ENCODE measurements at places on chromosomes 6 and 20.

GRCh38 chr6:132133736-132134445 lies 182.7 kb upstream of the CCN2 start:
- no peak for DNase-seq

GRCh38 chr20:41174373-41174772 lies 37.0 kb downstream of the PLCG1 start:
- no peak for DNase-seq

- DNase-seq, result no peak
Measured at GRCh38 chr6:31268836-31269235, 3.1 kb downstream of the HLA-C start.

DNA sequence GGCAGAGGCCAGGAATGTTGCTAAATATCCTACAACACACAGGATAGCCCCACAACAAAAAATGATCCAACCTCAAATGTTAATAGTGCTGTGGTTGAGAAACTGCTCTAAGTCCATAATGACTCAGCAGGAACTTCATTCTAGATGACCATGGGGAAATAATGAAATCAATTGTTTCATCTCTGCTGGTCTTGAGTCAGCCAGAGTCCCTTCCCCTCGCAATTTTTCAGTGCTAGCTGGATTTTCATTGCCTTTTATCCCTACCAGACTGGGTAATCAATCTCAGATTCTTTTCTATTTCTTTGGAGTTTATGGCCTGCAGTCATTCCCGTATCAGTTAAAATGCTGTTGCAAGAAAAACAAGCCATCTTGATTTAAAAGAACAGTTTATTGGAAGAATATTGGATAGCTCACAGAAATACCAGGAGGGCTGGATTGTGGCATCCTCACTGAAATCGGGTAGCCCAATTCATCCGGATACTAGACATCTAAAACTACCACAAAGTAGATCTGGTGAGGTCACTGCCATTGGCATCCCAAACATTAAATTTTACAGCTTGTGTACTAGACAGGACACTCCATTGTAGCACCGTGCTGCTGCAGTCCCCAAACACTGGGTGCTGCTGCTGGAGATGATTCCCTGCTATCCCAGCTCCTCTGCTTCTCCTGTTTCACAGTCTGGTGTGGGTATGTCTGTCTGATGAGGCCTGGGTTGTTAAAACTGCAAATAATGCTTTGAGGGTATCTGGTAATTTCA lies 30.3 kb upstream of the POPDC3 start:
- DNase-seq, result no peak

- DNase-seq, result no peak
Measured at GRCh38 chr6:105900125-105900937, 185.8 kb upstream of the PRDM1 start.

DNA sequence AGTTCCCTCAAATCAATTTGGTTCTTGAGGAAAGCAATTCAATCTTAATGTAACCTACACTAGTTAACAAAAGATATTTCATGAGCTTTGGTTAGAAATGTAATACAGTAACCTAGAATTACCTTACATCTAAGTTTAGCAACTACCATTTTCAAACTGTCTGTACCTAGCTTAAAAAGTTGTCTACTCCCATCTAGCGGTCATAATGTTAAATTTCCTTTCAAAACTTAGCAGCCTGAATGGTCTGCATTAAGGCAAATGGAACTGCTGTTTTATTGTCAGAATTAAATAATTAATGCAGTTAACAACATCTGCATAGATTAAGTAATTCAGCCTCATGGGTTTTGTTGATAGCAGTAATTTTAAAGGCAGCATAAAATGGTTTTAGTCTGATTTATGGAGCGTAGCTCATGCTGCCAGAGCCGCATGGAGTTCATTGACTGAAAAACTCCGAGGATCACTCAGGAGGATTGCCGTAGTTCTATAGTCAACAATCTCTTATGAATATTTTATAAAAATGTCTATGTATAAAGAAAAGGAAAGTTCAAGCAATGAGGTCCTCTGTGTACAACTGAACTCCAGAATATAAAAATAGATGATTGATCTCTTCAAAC lies 485.4 kb upstream of the MANEA start:
- DNase-seq, result no peak

DNA sequence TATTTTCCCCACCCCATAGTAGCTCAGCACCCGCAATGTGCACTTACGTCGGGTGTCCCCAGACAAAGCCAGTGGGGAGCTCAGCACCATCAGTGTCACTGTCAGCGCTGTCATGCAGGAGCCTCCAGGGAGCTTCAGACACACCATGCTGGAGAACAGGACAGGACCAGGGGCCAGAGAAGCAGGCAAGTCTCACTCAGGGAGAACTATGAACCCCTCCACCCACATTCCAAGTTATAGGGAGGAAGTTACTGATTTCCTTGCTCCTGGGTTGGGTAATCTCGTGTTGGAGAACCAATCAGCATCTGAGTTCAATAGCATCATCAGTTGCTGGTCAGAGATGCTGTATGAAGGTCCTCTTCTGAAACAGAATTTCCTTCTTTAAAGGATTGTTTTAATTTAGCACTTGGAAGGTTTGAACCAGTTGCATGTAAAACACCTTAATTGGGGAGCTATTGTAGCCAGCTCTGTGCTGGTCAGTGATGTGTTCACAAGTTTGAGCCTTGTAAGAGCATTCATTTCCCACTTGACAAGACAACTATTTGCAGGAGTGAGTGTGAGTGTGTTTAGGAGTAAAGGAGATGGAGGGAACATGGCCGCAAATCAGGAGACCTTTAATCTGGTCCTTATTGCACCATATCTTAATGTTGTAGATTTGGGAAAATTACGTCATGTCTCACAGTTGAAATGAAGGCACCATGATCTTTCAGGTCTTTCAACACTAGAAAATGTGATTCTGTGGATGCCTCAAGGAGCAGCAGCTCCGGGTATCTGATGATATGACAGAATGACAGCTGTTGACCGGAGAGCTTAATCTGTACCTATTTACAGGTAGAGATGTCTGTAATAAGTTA lies at the start of gene HLA-DRB1:
Gene HLA-DRB1 (minus strand): TSS at position 253 of the 854 bp plus-strand sequence. CDS start 106 bp downstream, at position 147.
- no peak for DNase-seq

DNA sequence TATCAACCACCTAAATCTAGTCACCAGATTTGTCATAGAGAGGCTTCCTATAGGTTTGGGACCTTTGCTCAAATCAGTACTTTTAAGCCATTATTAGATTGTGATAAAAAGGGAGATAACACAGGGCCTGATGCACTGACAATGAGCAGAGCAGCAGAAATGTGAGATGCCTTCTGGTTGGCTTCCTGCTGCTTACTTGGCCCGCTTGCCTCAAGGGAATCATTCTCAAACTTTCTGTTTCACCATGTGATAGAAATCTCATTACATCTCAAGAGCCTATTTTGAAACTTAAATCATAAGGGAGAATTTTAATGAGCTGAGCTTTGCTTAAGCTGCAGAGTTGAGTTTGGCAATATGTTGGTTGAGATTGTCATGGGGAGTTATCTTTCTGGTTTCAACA lies 606.0 kb downstream of the DHX35 start:
- DNase-seq, result no peak

DNA sequence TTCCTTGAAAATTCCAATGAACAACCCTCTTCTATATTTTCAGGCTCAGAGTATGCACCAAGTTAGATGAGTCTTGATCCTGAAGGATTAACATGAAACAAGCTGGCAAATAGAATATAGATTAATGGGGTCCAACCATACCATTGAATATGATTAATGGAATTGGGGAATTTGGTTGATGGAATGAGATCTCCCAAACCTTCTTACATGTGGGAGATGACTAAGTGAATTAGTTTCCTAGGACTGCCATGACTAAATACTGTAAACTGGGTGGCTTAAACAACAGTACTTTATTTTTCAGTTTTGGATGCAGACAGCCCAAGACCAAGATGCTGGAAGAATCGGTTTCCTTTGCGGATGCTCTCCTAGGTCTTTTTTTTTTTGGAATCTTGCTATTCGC lies 347.0 kb downstream of the QKI start:
- no peak for DNase-seq

GRCh38 chr6:95204178-95204577 lies 373.2 kb upstream of the MANEA start:
- no peak for DNase-seq

DNA sequence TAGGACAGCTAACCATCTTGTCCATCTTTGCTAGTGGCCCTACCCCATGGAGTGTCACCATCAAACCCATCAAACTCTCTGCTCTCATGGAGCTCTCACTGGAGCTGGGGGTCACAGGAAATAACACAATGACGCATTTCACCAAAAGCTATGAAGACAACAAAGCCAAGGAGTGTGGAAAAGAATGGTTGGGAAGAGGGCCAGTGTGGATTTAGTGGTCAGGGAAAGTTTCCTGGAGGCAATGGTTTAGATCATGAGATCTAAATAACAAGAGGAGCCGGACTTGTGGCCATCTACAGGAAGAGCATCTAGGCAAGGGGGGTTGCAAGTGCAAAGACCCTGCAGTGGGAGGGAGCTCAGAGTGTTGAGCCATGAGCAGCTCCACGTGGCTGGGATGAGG lies 189.5 kb downstream of the BMP7 start:
- DNase-seq, result no peak

All from stimulated activated CD4-positive, alpha-beta T cell treated with anti-CD3 and anti-CD28 coated beads, TNF-alpha, amount 100 ng/mL, for 4 hours (primary cell).